ENCODE measurements at places on chromosomes 3 and 15.
A peak's percentile ranks its signal among the peaks of the same experiment; 100 is the strongest.

DNA sequence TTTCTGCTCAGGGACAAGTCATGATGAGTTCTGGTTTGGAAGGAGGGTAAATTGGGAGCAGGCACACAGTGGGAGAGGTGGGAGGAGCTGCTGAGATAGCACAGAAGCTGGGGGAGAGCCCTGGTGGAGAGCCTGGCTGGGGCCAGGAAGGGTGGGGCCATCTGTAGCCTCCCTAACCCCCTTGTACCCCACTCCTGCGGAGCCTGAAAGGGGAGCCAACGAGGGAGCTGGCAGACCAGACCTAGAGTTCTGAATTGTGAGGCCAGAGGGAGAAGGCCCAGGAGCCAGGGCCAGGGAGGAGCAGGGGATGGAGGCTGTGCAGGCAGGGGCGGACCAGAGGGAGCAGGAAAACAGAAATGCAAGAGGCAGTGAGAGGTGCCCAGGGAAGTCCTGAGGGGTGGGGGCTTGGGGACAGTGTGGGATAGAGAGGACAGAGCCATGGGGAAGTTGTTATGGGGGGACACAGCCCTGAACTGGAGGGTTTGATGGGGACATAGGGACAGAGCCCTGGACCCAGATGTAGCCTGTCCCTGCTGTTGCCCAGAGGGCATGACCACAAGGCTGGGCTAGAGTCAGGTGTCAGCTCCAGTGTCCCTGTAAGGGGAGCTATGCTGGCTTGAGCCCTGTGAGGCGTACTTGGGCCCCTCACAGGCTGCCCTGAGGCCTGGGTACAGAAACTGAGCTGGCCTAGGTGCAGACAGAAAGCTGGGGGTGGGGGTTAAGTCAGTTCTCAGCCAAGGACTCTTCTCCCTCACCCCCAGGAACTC is 1.2 kb downstream of the TMIE start:
- DNase-seq, result peak; percentile 34

GRCh38 chr3:59401924-59402323 is 352.1 kb upstream of the CFAP20DC start:
- no peak for DNase-seq

DNA sequence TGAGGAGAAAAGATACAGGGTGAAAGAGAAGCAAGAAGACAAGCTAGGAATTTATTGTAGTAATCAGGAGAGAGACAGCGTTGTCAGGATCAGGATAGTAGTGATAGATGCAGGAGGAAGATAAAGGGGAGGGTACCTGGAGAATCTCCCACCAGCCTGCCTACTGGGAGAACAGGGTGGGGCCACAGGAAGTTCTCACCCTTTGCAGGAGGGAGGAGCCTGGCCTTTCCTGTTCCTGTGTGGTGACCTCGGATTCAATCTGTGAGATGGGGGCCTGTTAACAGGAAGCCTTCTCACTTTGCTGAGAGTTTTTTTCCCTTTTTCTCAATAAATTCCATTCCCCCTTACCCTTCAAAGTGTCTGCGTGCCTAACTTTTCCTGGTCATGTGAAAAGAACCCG is 37.6 kb downstream of the GMPS start:
- no peak for DNase-seq

DNA sequence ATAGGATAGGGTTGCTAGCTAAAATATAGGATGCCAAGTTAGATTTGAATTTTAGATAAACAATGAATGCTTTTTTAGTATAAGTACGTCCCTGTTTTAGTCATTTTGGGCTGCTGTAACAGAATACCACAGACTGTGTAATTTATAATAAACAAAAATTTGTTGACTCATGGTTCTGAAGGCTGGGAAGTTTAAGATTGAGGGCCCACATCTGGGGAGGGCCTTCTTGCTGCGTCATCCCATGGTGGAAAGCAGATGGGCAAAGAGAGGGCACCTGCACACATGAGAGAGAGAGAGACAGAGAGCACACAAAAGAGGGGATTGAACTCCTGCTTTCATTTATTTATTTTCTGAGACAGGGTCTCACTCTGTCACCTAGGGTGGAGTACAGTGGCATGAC is 246.5 kb downstream of the EPHB1 start:
- no peak for DNase-seq

DNA sequence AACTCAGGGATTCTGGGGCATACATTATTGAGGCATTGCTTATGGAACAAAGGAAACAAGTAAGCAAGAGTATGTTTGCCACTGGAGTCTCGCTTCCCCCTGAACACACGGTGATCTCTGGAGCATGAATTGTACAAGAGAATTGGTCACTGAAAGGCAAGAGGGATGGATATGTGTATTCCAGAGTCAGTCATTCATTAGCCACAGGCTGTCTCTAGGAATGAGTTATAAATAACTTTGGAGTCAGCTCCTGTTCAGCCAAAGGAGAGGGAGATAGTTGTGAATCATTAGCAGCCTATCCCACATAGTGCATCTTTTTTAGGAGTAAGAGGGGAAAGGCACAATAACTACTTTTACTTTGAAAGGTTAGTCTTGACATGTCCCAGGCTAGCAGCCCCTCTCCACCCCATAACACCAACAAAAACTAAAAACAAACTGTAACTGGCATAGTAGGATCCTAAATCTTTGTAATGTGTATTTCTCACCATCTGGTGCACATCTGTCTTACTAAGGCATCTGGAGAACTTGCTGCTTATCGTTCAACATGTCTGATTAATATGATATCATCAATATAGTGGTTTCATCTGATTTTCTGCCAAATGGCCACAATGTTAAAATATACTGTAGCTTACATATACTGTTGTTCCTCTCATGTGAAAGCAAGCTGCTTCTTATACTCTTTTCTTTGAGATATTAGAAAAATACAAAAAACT is 462.2 kb downstream of the GRM7 start:
- DNase-seq, result peak; percentile 91

DNA sequence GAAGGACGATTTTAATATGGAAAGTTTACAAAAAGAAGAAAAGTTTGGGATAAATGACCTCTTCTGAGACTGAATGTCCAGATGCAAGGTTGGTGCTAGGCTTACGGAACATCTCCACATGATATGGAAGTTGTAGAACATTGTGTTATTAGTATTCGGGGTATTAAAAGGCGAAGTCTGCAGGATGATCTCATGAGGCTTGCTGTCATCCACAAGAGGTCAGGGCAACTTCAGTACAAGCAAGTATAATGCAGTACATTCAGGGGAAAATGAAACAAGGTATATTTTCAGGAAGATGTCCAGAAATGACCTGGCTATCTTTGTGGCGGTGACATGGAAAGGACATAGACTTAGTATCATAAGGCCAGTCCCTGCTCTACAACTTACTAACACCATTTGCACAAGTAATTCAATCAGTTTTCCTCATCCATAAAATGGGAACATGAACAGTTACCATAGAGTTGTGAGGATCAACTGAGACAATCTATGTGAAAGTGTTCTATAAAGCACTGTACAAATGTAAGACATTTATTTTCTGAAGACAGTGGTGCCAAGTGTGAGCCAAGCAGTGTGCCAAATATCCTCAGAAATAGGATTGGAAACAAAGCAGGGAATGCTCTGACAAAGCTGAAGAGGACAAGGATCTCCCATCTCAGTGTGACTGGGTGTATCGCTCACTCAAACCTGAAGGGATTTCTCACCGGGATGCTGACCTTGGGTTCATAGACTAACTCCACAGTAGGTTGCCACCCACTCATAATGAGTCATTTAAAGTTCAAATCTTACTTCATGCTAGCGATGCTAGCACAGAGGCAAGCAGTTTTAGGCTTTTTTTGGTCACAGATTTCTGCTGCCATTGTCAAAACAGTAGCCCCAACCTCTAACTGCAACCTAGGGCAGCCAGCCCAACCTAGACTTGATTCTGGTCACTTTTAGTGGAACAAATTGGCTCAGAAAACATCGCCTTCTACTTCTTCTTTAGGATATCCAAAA is 118.3 kb downstream of the TIGIT start:
- no peak for DNase-seq

- DNase-seq, result no peak
Observed at GRCh38 chr3:68878322-68878721, 54.0 kb downstream of the TAFA4 start.

DNA sequence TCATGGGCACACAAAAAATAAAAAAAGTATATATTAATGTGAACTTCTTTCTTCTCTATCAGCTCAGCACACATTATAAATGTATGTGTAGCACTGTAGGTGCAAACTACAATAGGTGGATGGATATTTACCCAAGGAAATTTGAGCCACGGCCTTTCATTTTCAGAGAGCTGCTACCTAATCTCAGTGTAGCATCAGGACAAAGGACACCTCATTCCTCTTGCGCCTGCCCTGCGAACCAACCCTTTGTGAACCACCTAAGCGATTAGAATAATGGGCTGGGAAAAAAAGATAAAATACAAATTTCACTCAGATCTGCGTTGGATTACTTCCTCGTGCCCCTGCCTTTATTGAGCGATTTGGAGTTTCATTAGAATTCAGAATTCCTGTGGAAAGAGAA is 263.2 kb downstream of the NR2F2 start:
- DNase-seq, result no peak
